ENCODE measurements at places on chromosomes 6 and 20.

- DNase-seq = no peak
Observed at GRCh38 chr6:20719980-20720379, 185.7 kb downstream of the CDKAL1 start.

DNA sequence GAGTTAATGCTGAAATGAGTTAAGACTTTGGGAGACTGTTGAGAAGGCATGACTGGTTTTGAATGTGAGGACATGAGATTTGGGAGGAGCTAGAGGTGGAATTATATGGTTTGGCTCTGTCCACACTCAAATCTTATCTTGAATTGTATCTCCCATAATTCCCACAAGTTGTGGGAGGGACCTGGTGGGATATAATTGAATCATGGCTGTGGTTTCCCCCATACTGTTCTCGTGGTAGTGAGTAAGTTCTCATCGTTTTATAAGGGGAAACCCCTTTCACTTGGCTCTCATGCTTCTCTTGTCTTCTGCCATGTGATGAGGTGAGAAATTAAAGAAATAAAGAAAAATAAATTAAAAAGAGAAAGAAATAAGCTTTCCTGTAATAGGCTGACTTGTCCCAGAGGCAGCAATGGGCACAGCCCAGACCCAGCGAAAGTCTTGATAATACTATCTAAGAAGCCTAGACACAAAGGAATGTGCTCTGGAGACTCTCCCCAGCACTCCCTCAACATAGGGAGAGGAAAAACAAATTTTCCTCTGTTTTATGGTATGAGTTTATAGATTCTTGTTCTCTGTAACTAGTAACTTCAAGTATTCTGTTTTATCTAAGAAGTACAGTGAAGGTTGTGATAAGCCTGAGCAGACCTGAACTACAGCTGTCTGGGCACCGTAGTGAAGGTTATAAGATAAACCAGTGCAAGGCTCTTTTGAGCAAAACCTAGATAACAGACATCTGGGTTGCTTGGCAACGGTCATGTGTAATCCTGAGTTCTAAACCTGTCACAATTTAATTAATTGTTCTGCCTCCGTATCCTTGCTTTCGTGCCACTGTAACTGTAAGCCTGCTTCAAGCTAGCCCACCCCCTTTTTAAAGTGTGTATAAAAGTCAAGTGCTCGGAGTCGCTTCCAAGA lies 88.9 kb upstream of the ECI2 start:
- no peak for DNase-seq

GRCh38 chr6:34240329-34241248 lies 3.9 kb downstream of the HMGA1 start:
- DNase-seq = no peak

DNA sequence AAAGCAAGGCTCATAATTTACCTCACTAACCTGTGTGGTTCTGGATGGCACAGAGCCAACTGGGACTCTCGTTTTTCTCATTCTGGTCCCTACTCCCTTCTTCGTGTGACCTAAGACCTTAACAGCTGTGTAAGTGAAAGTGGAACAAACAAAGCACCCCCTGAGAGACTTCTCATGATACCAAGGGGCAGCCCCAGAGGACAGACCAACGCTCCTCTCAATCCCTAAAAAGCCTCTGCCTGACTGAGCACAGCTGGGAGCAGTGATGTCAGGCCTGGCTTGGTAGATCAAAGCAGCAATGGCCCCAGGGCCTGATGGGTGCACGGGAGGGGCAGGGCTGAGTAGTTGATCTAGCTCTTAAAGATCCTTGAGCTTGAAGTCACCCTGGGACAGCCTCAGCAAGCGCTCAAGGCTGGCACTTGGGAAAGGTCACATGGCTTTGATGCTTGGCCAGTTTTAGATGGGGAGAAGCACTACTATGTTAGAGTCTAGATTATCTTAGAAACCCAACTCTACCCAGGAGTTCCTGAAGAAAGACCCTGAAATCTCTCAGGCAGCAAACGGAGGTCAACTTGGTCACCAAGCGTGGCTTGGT lies 16.2 kb upstream of the TGM2 start:
- DNase-seq = no peak

GRCh38 chr6:84123186-84123585 lies 89.6 kb downstream of the MRAP2 start:
- DNase-seq = no peak

- no peak for DNase-seq
Observed at GRCh38 chr6:424741-425417, 33.3 kb downstream of the IRF4 start.

DNA sequence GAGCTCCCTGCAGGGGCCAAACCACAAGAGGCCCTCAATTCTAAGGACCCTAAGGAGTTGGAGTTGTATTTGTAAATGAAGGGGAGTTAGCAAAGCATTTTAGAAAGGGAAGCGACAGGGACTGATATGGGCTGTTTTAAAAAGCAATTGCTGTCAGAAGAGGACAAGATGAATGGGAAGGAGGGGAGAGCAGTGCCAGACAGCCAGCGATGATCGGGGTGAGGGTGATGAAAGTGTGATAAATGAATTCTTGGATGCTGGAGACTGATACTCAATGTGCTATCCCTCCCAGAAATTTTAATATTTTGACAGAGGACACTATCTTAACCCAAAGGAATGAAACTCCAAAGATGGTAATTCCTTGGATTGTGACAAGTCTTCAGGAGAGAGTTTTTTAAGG lies 289.2 kb downstream of the CLIC5 start:
- DNase-seq = no peak

- no peak for DNase-seq
Observed at GRCh38 chr20:14498772-14499171, 161.4 kb upstream of the FLRT3 start.

DNA sequence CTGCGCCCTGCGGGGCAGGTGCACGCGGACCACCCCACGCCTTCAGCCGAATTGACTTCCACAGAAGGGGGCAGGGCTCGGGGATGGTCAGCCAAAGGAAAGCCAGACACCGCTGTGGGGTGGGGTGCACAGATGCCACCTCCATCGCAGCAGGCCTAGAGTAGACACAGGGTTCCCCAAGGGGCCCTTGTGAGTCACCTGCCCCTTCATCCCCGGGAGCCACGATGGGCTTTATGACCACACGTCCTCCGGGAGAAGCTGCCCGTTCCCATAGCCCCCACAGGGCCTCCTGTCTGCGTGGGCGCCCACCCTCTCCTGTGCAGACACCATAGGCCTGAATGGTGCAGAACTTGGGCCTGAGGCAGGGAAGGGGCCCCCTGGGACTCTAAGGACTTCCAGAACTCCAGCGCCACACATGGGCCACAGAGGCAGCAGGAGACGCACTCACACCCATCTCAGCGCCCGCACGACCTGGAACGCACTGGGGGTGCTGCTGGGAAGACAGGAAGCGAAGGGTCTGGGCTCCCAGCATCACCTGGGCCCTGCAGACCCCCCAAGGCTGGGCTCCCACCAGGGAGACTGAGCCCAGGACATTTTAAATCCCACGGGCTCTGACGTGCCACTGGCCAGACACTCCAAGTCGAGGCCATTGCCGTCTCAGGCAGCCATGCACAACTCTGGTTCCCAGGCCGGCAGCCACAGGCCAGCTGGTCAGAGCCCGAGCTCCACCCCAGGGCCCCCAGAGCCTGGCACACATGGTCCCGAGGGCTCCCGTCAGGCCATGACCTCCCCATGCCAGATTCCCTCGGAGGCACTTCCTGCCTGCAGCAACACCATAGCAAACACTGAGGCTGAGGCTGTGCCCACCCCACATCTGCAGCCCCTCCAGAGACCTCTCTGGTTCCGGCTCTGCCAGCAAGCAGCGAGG lies 134.2 kb downstream of the DLL1 start:
- no peak for DNase-seq

DNA sequence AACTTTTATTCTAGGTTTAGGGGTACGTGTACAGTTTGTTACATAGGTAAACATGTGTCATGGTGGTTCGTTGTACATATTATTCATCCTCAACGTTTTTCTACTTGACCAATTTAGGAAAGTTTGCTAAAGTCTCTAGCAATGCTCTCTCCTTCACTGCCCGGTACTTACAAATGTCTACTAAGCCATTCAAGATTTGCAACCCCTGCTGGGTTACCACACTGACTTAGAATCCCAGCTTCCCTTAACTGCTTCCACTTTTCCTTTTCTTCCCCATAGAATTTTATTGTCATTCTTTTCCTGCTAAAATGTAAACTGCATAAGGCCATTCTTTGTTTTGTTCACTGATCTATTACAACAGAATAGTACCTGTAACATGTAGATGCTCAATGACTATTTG lies 97.4 kb downstream of the SMPDL3A start:
- no peak for DNase-seq

DNA sequence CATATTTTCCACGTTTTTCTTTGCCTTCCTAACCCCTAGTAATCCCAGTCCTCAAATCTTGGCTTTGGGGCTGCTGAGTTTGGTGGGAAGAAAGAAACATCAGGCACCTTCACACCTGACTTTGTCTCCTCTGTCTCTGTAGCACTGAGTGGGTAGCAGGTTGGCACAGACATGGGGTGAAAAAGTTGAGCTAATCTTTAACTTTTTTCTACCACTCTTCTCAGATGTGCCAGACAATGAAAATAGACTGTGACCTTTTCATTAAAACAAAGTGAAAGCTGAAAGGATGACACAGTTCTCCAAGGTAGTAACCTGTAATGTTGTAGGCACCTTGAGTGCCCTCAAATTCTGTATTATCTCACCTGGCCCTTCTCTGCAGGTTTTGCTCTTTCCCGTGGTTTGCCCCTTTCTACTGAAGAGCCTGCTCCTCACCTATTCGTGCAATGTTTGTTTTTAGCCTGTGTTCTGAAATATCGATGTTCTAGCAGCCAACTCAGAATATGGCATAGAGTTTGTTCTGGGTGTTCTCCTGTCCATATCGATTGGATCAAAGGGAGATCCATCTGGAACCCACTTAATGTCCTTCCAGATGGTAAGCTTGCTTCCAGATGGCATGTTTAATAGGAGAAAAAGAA lies 57.8 kb upstream of the ATXN1 start:
- DNase-seq = no peak

DNA sequence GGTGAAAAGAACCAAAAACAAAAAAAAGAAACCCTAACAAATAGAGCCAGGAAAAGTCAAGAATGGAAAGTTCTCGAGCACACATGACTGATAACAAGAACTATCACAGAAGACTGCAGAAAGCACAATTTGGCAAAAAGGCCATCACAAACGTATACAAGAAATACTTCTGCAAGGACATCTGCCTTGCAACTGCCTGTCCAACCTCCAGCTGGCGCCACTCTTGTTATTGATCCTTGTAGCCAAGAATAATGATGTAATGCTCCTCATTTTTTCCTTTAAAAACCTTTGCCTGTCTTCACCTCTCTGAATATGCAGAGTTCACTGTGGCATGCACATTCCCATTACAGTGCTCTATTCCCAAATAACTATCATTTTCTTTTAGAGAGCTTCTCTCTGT lies 87.9 kb upstream of the BMP5 start:
- no peak for DNase-seq

GRCh38 chr6:6886171-6886885 lies 221.4 kb upstream of the RREB1 start:
- DNase-seq = no peak
